Cortex of kidney (tissue), 1 donor: ENCODE measurements at places on chromosomes 5 and 9.

- no peak for DNase-seq
These were observed 214.3 kb upstream of the GRIA1 start for GRCh38 chr5:153276151-153276550.

GRCh38 chr9:136244122-136244968 lies 1.3 kb downstream of the QSOX2 start:
- DNase-seq: no peak

GRCh38 chr5:137205231-137206027 lies 293.7 kb downstream of the SPOCK1 start:
- DNase-seq: no peak

GRCh38 chr5:102790748-102791147 lies 35.6 kb downstream of the PAM start:
- no peak for DNase-seq

DNA sequence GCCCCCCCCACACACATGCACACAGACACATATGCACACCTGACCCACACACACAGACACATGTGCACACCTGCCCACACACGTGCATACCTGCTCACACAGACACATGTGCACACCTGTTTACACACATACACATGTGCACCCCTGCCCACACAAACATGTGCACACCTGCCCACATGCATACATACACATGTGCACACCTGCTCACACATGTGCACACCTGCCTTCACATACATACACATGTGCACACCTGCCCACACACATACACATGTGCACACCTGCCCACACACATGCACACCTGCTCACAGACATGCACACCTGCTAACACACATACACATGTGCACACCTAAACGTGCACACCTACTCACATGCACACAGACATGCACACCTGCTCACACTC lies 147.0 kb upstream of the FOXD4L5 start:
- DNase-seq: no peak

GRCh38 chr5:145130996-145131395 lies 704.1 kb downstream of the PRELID2 start:
- no peak for DNase-seq

DNA sequence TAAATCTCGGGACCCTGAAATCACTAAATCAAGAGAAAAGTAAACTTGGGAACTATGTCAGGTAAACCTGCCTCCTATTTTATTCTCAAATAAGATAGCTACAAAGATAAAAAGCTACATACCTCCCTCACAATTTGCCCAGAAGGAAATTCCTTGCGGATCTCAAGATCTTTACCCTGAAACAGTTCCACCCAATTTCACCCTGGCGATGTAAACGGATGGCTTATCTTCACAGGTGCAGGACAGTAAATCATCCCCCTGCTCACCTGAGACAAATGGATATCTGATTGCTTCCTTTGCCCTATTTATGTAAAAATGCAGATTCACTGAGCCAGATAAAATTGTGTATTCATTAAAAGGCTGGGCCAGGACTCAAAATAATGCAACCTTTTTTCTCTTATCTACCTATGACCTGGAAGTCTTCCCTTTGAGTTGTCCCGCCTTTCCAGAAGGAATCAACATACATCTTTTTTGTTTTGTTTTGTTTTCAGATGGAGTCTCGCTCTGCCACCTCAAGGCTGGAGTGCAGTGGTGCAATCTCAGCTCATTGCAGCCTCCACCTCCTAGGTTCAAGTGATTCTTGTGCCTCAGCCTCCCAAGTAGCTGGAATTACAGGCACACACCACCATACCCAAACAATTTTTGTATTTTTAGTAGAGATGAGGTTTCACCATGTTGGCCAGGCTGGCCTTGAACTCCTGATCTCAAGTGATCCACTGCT lies 13.8 kb downstream of the TMEM267 start:
- no peak for DNase-seq

GRCh38 chr5:84791138-84791537 lies 406.5 kb upstream of the EDIL3 start:
- no peak for DNase-seq

- DNase-seq: no peak
These were observed 368.4 kb upstream of the GRAMD2B start for GRCh38 chr5:126054577-126055347.
